ENCODE measurements at places on chromosomes 5 and 9.

DNA sequence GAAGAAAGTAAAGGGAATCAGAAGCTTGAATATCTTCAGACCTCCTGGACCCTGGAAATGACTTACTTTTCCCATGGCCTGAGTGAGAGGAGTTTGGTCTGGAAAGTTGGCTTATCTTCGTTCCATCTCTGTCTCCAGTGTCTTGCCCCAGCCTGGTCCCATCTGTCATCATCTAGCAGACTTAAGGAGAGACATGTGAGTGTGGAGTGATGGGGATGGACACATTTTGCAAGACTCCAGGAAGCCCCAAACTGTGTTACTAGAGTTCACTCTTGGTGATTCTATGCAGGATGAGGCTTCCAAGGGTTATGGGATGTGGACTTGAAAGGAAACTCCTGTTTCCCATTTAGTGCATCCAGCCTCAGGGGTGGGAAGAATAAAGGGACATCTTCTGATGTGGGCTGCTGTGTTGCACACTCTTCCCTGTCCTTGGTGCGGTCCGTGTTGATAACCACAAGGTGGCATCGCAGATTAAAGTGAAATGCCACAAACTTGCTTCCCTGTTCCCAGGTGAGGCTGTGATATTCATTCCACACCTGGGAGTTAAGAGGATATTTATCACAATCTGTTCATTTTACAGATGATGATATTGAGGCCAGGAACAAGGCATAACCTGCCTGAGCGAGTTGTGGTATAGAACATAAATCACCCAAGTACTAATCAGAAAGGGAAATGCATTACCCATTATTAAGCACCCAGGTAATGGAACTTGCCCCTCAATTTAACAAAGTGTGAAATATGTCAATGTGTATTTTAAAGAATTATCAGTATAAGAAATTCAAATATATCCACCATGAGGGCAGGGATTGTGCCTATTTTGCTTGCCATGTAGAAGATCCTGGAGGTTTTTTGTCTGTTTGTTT, 269.9 kb upstream of the PAPPA start:
- no peak for DNase-seq

DNA sequence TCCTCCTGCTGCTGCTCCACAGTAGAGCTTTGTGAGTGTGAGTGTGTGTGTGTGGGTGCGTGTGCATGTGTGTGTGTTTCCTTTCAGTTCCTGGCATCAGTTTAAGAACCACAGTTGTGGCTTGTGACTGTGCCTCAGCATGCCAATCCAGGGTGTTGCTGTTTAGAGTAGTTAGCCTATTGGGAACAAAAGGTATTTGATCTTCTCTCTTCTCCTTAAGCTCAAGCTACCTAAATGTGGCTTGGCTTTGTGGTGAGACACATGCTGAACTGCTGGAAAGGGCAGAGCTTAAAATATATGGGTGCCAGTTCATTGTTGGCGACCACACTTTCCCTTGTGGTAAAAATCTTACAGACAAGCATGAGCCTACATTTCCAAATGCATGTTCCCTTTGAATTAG, 116.6 kb upstream of the BNC2 start:
- DNase-seq, result no peak

GRCh38 chr5:175466700-175467318, 11.6 kb upstream of the SFXN1 start:
- DNase-seq, result no peak

DNA sequence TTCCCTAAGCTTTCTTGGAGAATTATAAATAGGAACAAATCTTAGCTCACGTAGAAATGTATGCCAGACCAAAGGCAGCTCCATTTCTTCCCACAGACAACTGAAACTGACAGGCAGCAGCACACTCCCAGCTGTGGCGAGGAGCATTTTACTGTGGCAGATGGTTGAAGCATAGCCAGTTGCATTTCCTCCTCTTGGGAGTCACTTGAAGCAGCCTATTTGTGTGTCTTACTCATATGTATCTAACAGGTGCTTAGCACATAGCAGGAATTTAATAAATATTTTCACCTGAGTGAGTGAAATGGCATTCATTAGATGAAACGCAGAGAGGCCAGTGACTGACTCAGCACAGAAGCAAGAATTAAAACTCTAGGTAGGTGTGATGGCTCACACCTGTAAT, 12.3 kb upstream of the MTMR12 start:
- no peak for DNase-seq

GRCh38 chr5:7495131-7495517, 99.2 kb downstream of the ADCY2 start:
- DNase-seq, result no peak

- DNase-seq, result no peak
These were observed 93.8 kb downstream of the TMEM215 start for GRCh38 chr9:32877103-32877502.

- DNase-seq, result no peak
These were observed 120.7 kb upstream of the SLIT3 start for GRCh38 chr5:169421677-169422076.

- no peak for DNase-seq
These were observed 376.3 kb upstream of the CHD1 start for GRCh38 chr5:99305045-99305580.

GRCh38 chr5:75185763-75186162, 50.9 kb downstream of the ANKRD31 start:
- DNase-seq, result no peak
